ENCODE measurements at places on chromosomes 7 and 10.

DNA sequence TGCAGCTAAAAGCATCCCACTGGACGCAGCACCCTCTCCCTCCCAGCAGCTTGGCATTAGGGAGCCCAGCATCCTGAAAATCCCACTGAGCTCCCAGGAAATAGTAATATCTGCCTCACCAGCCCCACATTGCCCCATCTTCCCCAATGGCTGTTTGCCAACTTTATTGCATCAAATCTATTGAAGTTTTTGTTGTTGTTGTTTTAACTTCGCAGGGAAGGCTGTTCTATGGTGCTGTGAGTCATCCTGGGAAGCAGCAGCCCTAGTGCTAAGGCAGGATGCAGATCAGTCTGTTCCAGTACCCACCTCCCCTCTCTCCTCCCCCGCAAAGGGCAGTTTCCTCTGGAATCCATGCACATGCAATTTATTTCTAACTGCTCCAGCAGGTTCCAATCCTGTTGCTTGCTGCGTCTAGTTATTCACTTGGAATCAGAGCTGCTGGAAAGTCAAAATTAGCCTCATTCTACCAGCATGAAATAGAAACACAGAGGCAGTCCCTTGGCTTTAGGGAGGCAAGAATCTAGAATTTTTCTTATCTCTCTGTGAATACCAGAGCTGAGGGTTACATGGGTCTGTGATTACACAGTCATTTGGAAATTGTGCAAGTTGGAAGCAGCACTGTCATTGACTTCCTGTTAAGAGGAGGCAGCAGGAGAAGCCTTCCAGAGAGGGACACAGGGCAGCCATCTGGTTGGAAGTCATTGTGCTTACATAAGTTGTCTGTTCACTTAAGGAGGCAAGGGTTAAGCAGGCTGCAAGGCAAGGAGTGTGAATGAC lies 115.9 kb upstream of the CACUL1 start:
- DNase-seq, result no peak

DNA sequence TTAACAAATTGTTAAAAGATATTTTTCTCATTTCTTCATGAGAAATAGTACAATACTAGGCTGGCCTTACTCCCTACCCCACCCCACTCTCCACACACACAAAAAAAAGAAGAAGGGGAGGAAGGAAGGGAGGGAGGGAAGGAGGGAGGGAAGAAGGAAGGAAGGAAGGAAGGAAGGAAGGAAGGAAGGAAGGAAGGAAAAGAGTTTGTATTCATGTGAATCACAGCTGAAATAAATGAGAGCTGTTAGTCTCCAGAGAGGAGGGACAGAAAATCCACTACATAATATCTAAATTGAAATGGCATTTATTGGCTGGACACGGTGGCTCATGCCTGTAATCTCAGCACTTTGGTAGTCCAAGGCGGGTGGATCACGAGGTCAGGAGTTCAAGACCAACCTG lies 57.8 kb downstream of the SEMA3A start:
- DNase-seq, result no peak

DNA sequence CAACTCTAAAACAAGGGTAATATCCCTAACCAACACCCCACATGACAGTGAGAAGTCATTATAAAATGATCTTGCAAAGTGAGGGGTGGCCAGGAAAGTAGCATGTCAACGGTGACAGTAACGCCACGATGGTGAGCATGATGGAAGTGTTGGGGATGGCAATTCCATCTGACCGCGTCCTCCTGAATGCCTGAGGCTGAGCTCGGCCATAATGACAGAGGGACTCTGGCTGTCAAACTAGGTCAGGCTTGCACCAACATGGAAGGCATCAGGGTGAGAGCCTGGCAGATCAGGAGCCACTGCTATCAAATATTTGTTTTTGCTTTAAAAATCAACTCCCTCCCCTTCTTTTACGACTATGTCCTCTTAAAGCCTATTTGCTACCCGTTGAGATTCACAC lies 55.7 kb upstream of the EFCAB10 start:
- DNase-seq, result no peak

- DNase-seq, result no peak
Measured at GRCh38 chr10:35640474-35640873, 1.6 kb downstream of the FZD8 start.

DNA sequence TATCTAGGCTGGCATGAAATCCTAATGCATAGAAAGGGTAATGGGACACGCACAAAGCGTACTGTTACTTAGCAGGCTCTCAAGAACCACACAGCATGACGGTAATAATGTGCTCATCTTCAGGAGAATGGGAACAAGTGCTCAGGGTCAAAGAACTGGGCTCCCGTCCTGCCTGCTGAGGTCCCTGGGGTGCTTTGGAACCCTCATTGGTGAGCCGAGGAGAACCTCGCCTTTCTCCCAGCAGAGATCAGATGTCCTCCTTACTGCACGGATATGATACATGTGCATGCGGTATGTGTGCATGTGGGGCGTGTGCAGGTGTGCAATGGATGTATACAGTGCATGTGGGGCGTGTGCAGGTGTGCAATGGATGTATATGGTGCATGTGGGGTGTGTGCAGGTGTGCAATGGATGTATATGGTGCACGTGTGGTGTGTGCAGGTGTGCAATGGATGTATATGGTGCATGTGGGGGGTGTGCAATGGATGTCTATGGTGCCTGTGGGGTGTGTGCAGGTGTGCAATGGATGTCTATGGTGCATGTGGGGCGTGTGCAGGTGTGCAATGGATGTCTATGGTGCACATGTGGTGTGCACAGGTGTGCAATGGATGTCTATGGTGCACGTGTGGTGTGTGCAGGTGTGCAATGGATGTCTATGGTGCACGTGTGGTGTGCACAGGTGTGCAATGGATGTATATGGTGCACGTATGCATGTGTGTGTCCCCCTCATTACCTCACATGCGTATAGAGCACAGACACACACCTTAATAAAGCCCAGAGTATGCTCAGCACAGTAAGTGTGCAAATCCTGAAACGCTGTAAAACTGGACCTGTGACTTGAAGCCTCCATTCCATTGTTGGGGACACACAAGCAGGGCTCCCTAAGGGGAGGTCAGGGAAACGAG lies 336.3 kb downstream of the PTPRN2 start:
- DNase-seq, result no peak

GRCh38 chr7:77933394-77933793 lies 134.8 kb downstream of the PHTF2 start:
- DNase-seq, result no peak

GRCh38 chr10:51630640-51631005 lies 68.8 kb downstream of the CSTF2T start:
- no peak for DNase-seq

- no peak for DNase-seq
Measured at GRCh38 chr7:90178679-90179278, 24.5 kb downstream of the STEAP1 start.

DNA sequence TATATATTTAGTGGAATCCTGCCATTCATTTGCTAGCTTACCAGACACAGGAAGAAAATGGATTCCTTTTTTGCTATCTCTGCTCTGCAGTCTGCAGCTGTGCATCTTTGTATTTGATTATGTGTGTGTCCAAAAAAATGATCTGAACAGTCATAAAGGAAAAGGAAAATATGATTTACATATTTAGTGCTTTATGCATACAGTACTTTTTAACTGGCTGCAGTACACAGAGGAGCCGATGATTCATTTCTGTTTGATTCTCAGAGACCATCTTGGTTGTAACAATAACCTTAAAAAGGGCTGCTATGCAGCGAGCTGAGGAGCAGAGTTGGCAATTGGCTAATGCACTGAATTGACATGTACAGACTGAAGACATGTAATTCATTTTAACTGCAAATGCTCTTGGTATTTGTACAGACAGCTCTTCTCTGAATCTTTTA lies 151.3 kb upstream of the FZD1 start:
- DNase-seq, result no peak

DNA sequence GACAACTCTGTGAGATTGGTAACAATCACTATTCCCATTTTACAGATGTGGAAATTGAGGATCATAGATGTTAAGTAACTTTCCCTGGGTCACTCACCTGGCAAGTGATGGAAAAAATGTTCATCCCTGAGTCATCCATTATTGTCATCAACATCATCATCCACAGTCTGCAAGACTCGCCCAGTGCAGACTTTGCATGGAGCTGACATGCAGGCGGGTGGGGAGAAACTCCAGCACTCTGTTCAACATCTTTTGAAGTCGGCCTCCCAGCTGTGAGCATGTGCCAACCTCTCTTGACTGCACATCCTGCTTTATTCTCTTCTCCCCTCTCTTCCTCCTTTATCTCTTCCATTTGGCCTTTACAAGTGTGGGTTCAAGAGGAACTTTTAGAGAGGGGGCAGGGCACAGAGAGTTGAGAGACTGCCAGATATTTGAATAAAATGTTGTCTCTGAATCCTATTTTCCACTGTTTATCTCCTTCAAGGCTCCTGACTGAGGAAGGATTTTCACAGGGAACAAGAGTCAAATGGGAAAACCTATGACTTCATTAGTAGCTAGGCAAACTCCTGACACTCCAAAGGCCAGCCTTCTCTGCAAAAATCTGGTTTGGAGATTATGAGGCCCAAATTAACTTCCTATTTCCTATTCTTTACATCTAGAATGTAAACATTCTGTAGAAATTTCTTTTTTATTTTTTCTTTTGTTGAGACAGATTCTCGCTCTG lies 283.7 kb upstream of the PODXL start:
- DNase-seq, result no peak

- no peak for DNase-seq
Measured at GRCh38 chr7:28705350-28705749, 252.8 kb downstream of the TRIL start.

- DNase-seq, result no peak
Measured at GRCh38 chr10:29009464-29009863, 279.4 kb upstream of the LYZL1 start.

GRCh38 chr10:103111031-103111917 lies 81.8 kb downstream of the NT5C2 start:
- no peak for DNase-seq

DNA sequence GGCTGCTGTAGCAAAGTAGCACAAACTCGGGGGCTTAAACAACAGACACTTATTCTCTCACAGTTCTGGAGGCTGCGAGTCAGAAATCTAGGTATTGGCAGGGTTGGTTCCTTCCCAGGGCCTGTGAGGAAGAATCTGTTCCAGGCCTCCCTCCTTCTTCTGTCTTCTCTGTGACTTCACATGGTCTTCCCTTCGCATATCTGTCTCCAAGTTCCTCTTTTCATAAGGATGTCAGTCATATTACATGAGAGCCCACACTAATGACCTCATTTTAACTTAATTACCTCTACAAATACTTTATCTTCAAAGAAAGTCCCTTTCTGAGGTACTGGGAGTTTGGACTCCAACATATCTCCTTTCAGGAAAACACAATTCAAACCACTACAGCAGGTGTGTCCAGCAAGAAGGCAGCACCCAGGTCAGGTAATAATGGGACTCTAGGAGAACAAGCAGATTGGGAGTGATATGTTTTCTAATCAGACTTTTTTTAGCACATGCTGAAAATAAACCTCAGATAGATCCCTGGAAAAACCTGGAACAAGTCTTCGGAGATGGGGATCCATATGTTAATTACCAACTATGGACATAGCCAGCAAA lies 11.7 kb downstream of the CREB5 start:
- DNase-seq, result no peak

GRCh38 chr10:10530313-10530712 lies 487.4 kb upstream of the CELF2 start:
- no peak for DNase-seq

DNA sequence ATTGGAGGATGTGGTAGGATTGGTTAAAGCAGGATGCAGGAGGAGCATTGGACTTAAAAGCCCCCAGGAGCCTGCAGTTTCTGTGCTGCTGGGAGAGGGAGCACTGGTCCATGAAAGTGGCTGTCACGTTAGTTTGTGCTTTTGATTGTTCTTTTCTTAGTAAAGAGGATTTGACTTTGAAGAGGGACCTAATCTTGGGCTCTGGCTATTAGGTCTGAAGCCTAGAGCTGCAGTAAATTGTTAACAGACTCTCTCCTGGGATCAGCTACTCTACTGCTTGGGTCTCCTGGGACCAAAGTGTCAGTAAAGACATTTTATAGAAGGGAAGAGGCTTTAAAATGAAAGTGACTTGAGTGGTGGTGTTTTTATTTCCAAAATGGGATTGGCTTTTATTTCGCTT lies 3.7 kb downstream of the ZFYVE27 start:
- DNase-seq, result no peak

- DNase-seq, result no peak
Measured at GRCh38 chr7:112306903-112307302, 100.4 kb downstream of the ZNF277 start.

GRCh38 chr7:78377532-78377931 lies 579.0 kb downstream of the PHTF2 start:
- no peak for DNase-seq

- no peak for DNase-seq
Measured at GRCh38 chr7:90239625-90240228, 5.2 kb upstream of the CFAP69 start.

GRCh38 chr10:43928425-43928968 lies 279.8 kb upstream of the ZNF32 start:
- no peak for DNase-seq

- DNase-seq, result no peak
Measured at GRCh38 chr7:157113607-157114006, 25.1 kb upstream of the UBE3C start.

DNA sequence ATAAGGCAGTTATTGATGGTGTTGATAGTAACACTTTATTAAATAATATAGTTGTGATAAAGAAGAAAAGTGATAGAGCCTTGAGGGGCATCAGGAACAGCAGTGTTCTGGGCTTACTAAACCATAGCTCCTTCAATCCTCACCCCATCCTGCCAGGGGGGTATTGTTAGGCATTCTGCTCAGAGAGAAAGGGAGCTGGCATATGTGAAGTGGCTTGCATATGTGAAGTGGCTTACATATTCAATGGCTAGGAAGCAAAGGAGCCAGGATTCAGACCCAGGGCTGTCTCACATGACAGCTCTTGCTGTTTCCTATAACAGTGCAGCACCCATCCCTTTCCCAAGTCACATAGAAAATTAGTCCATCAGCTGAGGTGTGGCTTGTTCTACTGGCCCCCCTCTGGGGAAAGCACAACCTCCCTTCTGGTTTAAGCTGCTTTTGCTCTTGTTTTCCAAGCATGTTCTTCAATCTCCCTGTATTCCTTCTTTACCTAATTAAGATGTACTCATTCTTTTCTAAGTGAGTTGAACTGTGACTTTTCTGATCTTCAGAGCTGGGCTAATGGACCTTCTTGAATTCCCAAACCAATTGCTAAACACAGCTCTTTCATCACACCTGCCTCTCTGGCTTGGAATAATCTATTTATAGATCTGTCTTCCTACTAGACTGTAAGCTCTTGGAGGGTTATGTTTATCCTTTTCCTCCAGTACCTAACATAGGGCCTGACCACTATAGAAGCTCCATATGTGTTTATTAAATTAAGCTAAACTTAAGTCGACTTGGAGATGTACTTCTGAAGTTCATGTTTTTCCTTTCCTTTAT lies 108.7 kb upstream of the GLI3 start:
- no peak for DNase-seq

Measured in CD4-positive, alpha-beta T cell treated with Interferon gamma for 1 hour (primary cell).